NCI-H526 treated with DMSO at 0.1 percent for 48 hours (cell line): ENCODE measurements at places on chromosomes 1 and 21.

- no peak for DNase-seq
Observed at GRCh38 chr1:214006845-214007244, 19.1 kb downstream of the PROX1 start.

DNA sequence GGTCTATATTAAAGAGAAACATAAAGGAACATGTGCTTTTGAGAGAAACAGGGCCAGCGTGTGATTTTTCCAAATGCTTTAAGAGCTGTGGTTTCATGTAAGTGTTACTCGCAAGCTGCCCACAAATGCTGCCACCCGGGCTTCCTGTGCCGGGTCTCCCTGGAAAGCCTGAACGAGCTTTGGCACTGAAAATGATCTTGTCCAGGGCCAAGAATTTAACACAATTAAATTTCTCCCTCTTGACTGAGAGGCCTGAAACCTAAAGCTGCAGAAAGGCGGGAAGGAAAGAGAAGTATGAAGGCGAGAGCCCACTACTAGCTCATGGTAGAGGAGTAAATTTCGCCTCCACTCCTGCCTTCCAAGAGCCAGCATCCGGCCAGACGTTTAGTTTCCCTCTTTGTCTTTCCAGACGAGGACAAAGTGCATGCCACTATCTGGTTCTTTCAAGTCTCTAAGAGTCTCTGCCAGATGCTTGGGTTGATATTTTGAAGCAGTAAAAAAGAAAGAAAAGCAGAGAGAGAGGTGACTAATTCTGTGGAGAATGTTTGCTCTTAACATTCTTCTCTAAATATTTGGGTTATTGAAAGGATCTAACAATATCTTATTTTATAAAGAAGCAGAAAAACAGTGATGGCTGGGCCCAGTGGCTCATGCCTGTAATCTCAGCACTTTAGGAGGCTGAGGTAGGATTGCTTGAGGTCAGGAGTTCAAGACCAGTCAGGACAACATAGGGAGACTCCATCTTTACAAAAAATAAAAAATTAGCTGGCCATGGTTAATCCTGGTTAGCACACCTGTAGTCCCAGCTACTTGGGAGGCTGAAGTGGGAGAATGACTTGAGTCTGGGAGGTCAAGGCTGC, 100.0 kb upstream of the HNRNPU start:
- no peak for DNase-seq

DNA sequence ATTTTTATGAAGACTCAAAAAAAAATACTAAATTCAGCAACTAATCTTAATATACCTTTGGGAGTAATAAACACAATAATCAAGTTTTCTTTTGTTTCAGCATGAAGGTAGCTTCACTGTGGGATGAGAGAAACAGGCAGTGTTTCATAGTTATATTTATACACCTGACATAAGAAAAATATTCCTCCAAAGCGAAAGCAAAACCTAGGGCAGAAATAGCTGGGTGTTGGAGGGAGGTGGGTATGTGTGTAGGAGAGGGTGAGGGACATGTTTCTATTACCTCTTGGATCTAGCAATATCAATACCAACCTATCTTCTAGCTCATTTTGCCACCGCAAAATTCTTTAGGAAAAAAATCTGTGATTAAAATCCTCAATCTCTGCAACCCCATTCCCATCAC, 24.9 kb upstream of the MAN1A2 start:
- DNase-seq = no peak

- no peak for DNase-seq
Observed at GRCh38 chr1:56525489-56526041, 53.8 kb downstream of the PLPP3 start.

- DNase-seq = no peak
Observed at GRCh38 chr1:214312530-214313051, 31.6 kb downstream of the SMYD2 start.

DNA sequence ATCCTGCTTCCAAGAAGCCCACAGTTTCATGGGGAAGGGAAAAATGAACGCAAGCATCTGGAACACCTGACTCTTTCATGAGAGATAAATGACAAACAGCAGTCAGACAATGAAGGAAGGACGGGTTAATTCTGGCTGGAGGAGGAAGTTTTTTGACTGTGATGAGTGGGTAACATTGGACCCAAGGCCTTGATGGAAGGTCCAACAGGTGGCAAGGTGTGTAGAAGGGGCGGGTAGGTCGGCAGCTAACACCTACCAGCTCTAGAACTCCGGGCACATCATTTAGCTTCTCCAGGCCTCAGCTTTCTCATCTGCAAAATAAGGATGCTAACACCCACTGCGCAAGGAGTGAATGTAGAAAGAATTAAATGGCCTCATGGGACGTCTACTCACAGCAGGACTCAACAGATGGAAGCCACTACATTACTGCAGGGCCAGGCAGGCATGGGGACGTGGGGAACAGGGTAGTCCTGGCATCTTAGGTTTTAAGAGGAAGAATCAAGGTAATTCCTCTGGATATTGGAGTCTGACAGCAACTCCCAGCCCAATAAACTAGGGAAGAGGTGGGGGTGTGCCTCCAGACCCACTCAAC, 12.9 kb downstream of the GLIS1 start:
- DNase-seq = no peak

- DNase-seq = no peak
Observed at GRCh38 chr1:167943541-167943940, 6.7 kb upstream of the MPC2 start.

DNA sequence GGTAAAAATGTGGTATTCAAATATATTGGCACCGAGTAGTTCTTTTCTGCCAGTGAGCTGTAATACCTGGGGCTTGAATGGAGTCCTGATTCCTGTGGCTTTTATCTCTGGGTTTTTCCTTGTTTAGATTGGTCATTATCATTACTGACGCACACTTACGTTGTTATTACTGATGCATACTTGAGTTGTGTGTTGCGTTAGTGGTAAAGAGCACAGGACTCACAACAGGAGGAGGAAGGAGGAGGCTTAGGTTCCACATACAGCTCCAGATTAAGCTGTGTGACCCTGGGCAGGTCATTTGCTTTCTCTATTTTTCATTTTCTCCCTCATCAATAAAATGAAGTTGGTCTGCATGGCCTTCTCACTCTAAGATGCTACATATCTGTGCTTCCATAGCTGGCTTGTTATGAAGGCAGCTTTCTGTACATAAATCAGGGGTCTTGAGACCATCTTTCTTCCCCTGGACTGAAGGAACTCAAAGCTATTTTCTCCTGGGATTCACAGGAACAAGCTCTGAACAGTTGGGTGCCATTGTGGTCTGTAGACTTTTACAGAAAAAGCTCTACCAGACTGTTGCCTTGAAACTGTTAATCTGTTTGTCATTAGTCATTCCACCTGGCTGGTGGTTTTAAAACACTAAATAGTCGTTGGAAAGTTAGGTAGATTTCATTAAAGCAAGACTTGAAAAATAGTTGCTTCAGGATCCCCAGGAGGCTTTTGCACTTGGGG, 5.6 kb downstream of the ARID1A start:
- peak; percentile 43 for DNase-seq

- no peak for DNase-seq
Observed at GRCh38 chr1:83997631-83998030, 1.3 kb downstream of the TTLL7 start.

DNA sequence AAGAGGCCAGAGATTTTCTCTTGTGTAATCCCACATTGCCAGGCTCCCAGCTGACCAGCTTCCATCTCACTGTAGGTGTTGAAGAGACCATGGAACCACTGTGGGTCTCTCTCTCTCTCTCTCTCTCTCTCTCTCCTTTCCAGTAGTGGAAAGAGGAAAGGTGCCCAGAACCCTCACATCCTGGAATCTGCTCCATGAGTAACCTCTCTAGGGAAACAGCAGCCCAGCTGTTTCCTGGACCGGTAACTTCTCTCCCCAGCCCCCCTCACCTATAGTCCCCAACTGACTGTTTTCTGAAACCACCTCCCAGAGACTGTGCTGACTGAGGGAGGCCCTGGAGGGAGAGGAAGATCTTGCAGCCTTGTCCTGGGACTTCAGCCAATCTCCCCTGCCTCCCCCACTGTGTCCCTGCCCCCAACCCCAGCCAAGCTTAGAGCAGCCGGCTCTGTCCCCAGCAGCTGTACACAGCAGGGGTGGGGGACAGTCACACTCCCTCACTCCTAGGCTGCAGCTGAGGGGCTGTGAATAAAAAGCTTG, 20.6 kb upstream of the SLC45A3 start:
- DNase-seq = no peak

- no peak for DNase-seq
Observed at GRCh38 chr1:217011097-217011496, 287.9 kb upstream of the ESRRG start.

DNA sequence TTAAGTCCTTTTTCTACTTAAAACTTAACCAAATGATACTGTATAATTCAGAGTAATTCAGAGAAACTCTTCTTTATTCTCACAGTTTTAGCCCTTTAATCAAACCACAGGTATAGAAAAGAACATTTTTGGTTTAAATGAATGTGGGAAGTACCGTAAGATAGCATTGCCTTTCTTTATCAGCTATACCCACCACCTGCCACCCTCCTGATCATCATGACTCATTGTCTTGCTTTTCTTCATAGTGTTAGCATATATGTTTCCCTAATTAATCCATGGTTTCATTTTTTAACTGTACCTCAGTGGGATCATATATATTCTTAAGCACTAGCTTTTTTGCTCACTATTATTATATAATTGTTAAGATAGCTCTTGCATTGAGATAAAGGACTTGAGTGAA, 27.5 kb upstream of the ANGPTL1 start:
- no peak for DNase-seq

DNA sequence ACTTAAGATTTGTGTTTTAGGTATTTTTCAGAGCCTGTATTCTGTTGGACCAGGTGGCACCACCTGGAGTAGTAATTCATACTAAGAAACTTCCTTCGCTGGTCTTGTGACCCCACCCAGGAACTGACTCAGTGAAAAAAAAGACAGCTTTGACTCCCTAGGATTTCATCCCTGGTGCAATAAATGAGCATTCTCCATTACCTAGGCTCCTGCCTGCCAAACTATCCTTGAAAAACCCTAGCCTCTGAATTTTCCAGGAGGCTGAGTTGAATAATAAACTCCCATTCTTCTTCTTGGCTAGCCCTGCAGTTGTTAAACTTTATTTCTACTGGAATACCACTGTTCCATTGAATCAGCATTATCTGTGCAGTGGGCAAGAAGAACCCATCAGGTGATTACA, 10.6 kb upstream of the RGS18 start:
- no peak for DNase-seq

DNA sequence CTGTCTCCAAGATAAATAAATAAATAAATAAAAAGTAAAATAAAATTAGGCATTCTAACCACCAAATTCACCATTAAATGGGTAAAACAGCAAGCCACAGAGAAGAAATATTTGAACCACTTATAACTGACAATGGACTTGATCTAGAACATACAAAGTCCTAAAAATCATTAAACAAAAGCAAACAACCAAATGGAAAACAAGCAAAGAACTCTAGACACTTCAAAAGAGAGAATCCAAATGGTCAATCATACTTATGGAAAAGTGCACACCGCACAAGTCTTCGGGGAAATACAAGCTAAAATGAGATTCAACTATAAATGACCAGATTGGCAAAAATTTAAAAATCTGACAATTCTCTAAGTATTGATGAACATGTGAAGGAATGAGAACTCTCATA, 73.5 kb upstream of the ANGPTL3 start:
- no peak for DNase-seq

DNA sequence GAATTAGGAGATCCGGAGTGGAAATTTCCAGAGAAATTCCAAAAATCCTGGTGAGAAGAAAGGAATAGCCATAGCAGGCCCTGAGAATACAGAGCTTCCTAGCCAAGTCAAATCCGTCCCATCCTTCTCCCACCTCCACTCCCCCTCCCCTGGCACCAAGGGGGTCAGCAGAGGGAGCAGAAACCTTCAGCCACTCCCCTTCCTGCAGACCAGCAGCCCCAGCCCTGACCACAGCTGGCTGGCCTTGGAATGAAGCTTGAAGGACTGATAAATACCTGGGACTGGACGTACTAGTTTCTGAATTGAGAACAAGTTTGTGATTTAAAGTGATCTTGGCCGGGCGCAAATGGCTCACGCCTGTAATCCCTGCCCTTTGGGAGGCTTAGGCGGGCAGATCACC, 13.8 kb upstream of the RIPPLY3 start:
- no peak for DNase-seq

DNA sequence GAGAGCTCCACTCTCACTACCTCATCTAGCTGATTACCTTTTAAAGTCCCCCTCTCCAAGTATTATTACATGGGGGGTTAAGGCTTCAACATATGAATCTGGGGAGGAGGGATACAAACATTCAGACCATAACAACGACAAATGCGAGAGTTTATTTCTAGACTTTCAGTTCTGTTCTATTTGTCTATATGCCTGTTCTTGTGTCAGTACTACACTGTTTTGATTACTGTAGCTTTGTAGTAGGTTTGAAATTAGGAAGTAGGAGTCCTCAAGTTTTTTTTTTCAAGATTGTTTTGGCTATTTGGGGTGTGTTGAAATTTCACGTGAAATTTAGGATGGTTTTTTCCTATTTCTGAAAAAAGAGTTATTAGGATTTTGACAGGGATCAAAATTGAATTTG, 16.3 kb downstream of the ZMYM4 start:
- no peak for DNase-seq

GRCh38 chr1:240293706-240294105, 202.0 kb downstream of the FMN2 start:
- DNase-seq = no peak

- no peak for DNase-seq
Observed at GRCh38 chr1:196423612-196424011, 184.6 kb downstream of the KCNT2 start.

- DNase-seq = no peak
Observed at GRCh38 chr1:47686731-47687630, 249.1 kb downstream of the FOXD2 start.

GRCh38 chr1:204001166-204001901, 71.6 kb upstream of the SOX13 start:
- no peak for DNase-seq

- no peak for DNase-seq
Observed at GRCh38 chr1:202203238-202204039, 9.8 kb downstream of the LGR6 start.

DNA sequence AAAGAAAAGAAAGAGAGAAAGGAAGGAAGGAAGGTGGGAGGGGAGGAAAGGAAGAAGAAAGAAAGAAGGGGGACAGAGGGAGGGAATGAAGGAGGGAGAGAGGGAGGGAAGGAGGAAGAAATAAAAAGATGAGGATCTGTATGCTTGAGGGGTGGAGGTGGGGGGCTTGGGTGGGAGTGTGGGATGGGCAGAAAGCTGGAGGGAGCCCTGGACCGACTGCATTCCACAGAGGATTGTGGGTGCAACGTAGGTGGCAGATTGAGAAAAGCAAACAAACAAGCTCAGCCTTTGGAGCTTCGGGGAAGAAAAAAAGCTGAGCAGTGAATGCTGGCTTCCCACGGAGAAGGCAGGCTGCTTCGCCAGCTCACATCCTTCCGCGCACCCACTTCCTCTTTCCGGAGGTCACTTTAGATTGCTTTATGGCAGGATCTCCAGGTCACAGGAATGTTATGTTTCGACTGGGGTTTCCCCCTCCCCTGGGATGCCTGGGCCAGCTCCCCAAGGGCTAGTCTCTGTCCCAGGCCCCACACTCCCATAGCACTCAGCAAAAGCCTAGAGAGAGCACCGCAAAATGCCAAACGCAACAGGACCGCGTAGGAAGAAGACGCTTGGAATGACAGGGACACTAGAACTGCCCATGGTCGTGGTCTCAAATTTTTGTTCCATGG, 20.7 kb upstream of the LGALS8 start:
- DNase-seq = no peak

GRCh38 chr1:118983558-118984041, 4.5 kb downstream of the TBX15 start:
- DNase-seq = no peak

- no peak for DNase-seq
Observed at GRCh38 chr1:209844695-209845407, 17.1 kb downstream of the UTP25 start.

GRCh38 chr1:37255136-37255795, 219.1 kb upstream of the ZC3H12A start:
- DNase-seq = peak; percentile 72

- no peak for DNase-seq
Observed at GRCh38 chr1:16173447-16174260, 17.8 kb upstream of the EPHA2 start.
